GM12864 (cell line): ENCODE measurements at places on chromosomes 5 and 9.

DNA sequence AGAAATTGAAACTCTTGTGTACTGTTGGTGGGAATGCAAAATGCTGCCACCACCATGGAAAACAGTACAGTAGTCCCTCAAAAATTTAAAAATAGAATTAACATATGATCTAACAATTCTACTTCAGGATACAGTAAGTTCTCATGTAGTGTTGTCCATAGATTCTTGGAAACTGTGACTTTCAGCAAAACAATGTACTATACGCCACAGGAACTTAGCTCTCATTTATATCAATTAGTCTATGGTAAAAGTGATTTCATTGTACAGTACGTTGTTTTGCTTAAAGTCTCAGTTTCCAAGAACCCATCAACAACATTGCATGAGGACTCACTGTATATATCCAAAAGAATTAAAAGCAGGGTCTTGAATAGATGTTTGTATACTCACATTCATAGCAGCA is 233.5 kb upstream of the GAS1 start:
- no peak for DNase-seq

DNA sequence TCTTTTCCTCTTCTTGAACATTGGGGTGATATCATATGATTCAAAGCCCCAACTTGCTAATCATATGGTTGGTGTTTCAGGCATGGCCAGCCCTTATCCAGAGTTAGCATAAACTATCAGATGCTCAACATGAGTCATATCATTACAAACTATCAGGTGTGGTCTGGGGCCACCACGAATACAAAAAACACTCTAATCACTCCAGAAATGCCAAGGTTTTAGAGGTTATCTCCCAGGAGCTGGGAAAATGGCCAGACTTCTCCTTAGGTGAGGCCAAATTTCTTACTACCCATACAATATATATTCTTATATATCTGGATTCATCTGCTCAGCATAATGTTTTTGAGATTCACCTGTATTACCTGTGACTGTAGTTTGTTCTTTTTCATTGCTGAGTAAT is 210.5 kb downstream of the CCDC171 start:
- no peak for DNase-seq

DNA sequence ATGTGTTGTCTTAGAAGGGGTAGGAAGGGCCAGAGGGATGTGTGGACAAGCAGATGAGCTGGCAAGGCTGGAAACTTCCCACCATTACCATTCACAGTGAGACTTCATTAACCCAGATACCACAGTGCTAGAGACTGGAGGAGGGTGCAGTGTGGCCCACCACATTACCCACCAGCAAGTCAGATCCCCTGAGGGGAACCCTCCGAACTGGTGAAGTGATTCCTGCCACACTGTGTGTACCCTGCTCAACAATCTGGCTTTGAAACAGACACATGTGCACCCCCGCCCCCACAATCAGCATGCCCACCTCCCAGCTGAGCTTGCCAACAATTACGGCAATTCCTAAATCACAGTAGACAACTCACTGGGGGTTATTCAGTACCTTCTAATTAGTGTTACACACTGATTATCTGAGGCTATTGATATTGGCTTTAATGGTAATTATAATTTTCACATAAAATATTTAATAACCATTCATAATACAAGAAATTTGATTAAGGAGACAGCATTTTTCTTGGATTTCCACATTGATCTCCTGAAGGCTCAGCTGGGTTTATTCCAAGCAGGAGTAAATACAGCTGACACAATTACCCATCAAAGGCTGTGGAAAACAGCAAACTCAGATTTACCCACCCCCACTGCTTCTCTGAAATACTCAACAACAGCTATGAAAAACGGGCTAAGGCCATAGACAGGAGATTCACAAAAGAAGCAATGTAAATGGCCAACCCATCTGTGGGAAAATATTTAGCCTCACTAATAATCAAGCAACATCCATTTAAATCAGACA is 169.3 kb upstream of the FSTL4 start:
- no peak for DNase-seq

GRCh38 chr9:107863396-107863795 is 373.8 kb upstream of the KLF4 start:
- no peak for DNase-seq

DNA sequence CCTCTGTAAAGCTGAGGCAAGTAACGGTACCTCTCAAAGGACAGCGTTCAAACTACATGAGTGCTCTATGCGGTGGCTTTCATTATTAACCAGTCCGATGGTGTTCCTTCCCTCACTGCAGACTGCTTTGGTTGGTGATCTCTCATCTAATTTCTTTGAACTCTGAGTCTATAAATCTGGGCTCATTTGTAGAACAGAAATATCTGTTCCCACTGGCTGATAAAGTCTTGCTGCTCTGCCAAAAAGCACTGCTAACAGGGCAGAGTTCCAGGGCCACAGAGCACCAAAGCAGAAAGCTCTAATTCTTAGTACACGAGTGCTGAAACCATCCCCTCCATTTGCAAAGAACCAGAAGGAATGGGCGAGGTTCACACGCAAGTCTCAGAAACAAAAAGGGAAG is 81.9 kb downstream of the MED27 start:
- DNase-seq = no peak

DNA sequence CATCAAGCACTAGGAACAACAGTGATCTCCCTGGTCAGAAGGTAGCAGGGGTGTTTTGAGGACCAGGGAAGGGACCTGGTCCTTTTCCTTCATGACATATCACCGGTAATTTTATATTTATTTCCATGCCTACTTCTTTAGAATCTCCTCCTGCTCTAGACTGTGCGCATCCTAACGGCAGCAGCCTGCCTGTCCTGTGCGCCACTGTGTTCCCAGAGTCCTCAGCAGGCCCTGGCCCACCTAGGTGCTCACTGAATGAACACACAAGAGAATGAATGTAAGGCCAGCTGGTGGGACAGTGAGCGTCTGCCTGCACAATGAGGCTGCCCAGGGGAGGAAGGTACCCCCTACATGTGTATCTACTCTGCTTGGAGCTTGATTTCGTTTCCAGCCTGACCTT is 51.5 kb downstream of the C5orf15 start:
- no peak for DNase-seq

GRCh38 chr9:134942788-134943184 is 25.1 kb upstream of the FCN1 start:
- no peak for DNase-seq

- no peak for DNase-seq
Observed at GRCh38 chr9:81092057-81092456, 597.3 kb downstream of the TLE1 start.

DNA sequence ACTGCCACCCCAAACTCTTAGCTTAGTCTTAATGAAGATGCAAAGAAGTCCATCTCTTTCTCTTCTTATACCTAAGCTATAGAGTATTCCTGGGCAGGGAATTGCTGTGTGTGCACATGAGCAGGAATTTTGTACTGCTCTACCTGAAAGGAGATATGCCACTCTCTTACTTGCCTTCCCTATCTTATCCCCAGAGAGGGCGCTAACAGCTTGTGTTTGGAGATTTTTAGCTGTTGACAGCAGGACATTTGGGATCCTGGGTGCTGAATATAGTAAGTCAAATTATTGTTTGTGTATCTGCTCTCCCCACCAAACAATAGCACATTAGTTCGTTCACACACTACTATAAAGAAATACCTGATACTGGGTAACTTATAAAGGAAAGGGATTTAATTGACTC is 159.5 kb downstream of the GABRG2 start:
- DNase-seq = no peak

- no peak for DNase-seq
Observed at GRCh38 chr5:40634154-40634553, 45.6 kb upstream of the PTGER4 start.

- no peak for DNase-seq
Observed at GRCh38 chr9:81462801-81463200, 226.5 kb downstream of the TLE1 start.

DNA sequence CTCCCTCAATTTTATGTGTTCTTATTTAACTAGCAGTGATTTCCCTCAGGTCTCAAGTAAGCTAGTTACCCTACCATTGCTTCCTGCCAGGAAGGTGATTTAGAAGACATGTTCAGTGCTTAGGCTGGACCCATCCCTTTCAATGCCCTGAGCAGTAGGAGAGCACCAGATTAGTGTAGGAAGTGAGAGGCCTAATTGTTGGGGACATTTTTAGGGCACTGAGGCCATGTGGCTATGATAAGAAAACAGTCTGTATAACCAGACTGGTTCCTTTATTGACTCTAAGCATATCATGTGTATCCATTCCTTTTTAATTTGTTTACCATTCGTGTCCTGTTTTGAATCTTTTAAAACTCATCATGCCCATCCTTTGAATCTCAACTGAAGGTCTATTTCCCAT is 312.3 kb upstream of the PRR16 start:
- no peak for DNase-seq

- DNase-seq = no peak
Observed at GRCh38 chr5:87184605-87185004, 83.1 kb upstream of the RASA1 start.

- no peak for DNase-seq
Observed at GRCh38 chr9:137227054-137227852, at the start of gene RNF224. Gene RNF224 (plus strand): TSS chr9:137227502. CDS start chr9:137228336, 834 bp downstream.

GRCh38 chr9:130237076-130237475 is 28.5 kb upstream of the HMCN2 start:
- no peak for DNase-seq

GRCh38 chr5:113283558-113283957 is 151.2 kb downstream of the TSSK1B start:
- no peak for DNase-seq

- DNase-seq = no peak
Observed at GRCh38 chr5:78533356-78533755, 115.2 kb downstream of the LHFPL2 start.

DNA sequence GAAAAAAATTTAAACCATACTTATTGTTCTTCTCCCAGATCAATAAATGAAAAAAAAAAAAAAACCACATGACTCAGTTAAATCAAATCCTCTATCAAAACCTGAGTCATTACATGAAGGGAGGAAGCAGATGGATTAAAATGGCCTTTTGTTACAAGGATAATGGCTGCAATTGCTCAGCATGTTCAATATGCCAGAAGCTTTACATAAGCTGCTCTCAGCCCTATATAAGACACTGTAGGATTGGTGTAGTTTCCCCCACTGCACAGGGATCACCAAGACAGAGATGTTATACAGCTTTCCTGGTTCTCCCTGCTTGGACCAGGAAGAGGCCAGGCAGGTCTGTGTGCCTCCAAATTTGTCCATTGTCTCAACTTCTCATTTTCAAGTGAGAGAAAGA is 101.6 kb upstream of the MAP1B start:
- DNase-seq = no peak

GRCh38 chr5:83000428-83000827 is 76.8 kb downstream of the TMEM167A start:
- DNase-seq = no peak

- DNase-seq = peak; percentile 82
Observed at GRCh38 chr5:73387601-73388305, 60.8 kb downstream of the FOXD1 start.

- DNase-seq = no peak
Observed at GRCh38 chr5:137567226-137567625, 68.1 kb upstream of the SPOCK1 start.

DNA sequence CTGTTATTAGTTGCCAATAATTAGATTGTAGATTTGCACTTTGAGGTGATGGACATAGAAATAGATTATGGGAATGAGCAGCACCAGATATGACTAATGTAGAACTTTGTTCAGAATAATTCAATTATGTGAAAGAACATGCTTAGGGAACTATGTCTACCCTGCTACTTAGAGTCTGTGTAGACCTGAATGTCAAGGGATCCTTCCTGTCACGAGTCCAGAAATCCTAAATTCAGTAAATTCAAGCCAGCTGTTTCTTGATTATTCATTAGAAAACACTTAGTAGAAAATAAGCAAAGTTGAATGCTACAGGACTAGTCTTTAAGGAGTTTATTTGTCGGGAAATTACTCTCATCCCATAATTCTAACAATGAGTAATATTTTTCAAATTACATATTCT is 887.3 kb upstream of the SEMA6A start:
- no peak for DNase-seq

GRCh38 chr5:123936548-123936947 is 424.6 kb downstream of the CSNK1G3 start:
- no peak for DNase-seq

DNA sequence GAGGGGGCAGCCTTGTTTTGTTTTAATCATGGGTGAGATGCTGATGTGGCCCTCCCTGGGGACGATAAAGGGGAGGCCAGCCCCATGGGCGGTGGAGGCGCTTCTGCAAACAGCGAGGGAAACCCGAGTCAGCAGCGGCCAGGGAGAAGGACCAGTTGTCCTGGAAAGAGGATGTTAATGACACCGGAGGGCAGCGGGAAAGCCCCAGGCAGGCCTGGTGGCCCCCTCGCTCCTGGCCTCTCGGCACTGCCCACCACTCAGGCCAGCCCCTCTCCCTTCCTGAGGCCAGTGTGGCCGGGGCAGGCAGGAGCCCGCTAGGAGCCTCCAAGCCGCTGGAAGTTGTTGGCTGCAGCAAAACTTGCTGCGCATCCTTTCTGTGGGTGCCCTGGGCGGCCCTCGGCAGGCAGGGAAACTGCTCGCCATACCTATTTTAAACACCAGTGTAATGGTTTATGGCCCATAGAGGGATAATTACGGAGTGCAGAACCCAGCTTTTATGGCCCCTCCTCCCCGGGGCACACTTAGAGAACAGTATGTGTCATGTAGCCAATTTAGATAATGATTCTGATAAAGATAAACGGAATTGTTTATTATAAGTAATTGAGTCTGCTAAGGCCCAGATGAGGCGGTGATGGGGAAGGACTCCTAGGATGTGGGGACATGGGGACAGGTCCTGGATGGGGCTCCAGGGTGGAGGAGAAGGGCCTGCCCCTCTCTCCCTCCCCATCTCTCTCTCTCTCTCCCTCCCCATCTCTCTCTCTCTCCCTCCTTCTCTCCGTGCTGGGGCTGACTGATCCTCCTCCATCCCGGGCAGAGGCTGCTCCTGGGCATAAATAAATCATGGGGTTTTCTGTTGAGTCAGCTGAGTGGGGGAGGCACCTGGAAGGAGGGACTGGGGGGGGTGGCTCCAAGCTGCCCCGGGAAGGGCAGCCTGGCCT is 36.9 kb downstream of the LMX1B start:
- no peak for DNase-seq

- no peak for DNase-seq
Observed at GRCh38 chr5:176350416-176350815, 11.1 kb downstream of the KIAA1191 start.

- no peak for DNase-seq
Observed at GRCh38 chr9:107708791-107709190, 219.2 kb upstream of the KLF4 start.

- no peak for DNase-seq
Observed at GRCh38 chr9:98644011-98644410, 64.7 kb downstream of the GABBR2 start.
